ENCODE measurements at places on chromosomes 1 and 21.
A peak's percentile ranks its signal among the peaks of the same experiment; 100 is the strongest.

- peak; percentile 4 for DNase-seq
Measured at GRCh38 chr21:36698981-36699545, at the start of gene SIM2. Gene SIM2, plus strand, starts transcription at chr21:36699115. Its CDS starts 632 bp downstream, at chr21:36699747.

- DNase-seq = no peak
Measured at GRCh38 chr21:35275776-35276175, 226.7 kb upstream of the RUNX1 start.

DNA sequence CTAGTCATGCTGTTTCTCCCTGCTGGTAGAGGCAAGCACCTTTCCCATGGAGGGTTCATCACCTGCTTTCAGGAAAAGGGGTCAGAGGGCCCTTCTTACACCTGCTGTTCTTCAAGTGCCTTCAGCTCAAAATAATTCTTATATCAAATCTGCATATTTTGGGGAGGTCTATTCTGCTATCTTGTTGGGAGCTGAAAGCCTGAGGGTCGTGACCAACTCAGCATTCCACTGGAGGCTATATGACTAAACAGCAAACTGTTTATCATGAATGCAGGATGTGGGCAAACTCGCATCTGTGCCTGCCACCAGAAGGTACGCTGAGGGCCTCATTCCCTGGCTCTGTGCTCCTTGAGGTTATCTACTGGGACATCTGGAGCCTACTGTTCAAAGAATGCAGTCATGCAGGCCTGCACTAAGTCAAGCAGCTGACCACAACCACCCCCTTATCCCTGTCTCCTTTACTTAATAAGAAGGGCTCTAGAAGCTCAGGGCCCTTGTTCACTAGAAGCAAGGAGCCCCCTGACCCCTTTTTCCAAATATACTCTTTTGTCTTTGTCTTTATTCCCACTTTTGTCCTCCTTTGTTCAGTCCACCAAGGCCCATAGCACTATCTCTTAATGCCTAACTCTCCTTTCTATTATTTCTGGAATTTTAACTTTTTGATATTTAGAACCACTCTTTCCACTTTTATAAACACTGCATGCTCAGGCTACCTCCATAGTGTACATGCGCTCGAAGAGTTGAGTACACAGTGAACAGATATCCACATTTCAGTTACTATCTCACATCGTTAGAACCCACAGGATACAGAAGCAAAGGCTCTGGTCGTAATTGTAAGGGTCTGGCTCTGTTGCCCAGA, 4.5 kb upstream of the TRIM17 start:
- no peak for DNase-seq

DNA sequence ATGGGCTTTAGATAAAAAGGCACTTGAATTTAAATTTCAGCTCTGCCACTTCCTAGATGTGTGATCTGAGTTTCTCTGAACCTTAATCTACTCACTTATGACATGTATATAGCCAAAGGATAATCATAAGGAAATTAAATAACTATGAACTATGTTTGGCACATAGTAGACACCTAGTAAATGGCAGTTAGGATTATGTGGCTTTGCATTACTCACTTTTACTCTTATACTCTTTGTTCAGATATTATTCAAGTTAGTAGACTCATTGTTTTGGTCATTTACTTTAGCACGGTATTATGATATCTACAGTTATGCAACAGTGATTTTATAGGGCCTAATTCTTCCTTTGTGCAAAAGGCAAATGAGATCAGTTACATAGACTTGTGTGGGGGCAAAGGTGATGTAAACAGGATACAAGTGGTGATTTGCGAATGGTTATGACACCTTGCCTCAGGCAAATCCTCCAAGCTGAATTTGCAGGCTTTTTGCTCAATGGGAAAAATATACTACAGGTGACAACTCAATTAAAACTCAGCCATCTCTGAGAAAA, 297.2 kb upstream of the PBX1 start:
- DNase-seq = no peak

DNA sequence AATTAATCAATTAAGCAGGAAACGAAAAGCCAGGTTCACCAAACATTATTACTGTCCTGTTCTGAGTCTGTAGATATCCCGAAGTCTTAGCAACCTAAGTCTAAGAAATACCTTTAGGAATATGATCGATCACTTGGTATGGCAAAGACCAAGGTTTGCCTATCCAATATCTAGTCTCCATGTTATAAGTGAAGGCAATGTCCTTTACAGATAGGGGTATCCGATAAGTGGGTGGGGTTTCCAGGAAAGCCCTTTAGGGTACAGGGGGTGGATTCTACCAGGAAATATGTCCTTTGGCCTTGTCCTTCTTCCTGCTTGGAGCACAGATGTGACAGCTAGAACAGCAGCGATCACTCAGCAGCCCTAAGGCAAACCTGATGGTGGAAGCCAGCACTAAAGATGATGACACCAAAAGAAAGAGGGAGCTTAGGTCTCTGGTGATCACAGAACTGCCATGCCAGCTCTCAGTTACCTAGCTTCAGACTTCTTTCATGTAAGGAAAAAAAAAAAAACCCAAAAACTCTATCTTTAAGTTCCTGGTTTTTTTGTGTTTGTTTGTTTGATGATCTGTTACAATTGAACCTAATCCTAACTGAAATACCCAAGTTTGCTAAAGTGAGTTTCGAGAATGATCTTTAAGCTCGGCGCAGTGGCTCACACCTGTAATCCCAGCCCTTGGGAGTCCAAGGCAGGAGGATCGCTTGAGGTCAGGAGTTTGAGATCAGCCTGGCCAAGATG, 40.8 kb downstream of the DSTYK start:
- DNase-seq = no peak

DNA sequence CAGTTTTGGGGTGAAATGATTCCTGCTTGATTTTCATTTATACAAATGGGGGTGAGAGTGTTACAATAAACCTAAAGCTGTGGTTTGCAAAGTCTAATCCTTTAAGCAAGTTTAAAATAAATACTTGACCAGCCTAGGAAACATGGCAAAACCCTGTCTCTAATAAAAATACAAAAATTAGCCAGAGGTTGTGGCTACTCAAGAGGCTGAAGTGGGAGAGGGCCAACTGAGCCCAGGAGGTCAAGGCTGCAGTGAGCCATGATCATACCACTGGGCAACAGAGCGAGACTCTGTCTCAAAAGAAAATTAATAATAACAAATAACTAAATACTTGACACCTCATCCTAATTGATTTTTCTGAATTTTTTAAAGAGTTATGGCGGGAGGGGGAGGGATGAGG, 110.8 kb downstream of the EIF4G3 start:
- DNase-seq = no peak

GRCh38 chr1:35192056-35192852, 691 bp downstream of the SFPQ start:
- DNase-seq = peak; percentile 42
